ENCODE measurements at places on chromosomes 7 and 10.

GRCh38 chr10:77261146-77261545, 376.5 kb downstream of the KCNMA1 start:
- DNase-seq = peak; percentile 47

DNA sequence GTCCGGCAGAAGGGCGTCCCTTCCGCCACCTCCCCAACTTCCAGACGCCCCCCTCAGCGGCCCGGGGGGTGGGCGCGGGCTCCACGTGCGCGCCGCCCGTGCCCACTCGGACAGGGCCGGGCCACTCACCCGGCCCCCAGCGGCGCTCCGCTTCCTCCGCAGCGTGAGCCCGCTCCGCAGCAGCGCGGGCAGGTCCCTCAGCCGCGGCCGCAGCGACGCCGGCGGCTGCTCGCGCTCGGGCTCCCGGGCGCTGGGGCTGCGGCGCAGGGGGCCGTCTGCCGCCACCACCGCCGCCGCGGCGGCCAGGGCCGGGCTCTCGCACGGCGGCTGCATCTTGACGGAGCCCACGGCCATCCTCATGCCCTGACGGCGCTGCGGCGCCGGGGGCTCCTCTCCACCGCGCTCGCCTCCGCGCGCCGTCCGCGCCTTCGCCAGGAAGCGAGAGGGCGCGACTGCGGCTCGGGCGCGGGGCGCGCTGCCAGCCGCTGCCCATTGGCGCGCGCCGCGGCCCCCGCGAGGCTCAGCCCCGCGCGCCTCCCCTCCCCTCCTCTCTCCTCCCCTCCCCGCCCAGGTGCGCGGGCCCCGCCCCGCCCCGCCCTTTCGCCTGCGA, at the start of gene RAPGEF5:
TSS of gene RAPGEF5 (minus strand) at position 454 of the 610 bp plus-strand sequence. CDS start at position 360, 94 bp downstream.
- no peak for DNase-seq

GRCh38 chr10:90871279-90871765, 452 bp upstream of the RPP30 start:
- DNase-seq = peak; percentile 64

- DNase-seq = no peak
Observed at GRCh38 chr7:43868681-43869005, 674 bp downstream of the MRPS24 start.

- no peak for DNase-seq
Observed at GRCh38 chr7:69504733-69505420, 93.4 kb upstream of the AUTS2 start.

DNA sequence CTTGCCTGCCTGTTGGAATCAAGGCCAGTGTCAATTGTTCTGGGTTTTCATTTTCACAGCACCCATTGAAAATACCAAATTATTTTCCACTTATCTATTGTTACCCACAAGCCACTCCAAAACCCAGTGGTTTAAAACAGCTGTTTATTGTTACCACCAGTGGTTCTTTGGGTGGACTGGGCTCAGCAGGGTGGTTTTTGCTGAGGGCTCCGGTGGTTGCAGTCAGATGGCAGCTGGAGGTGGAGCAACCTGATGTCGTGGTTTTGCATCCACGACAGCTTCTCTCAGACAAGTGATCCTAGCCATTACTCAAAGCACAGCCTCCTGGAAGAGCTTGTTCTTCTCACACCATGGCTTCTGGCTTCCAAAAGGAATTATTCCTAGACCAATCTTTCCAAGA, 235.1 kb upstream of the ADARB2 start:
- DNase-seq = no peak

Measured in suppressor macrophage (primary cell).